ENCODE measurements at places on chromosomes 6 and 20.

GRCh38 chr6:125913864-125914351 lies 42.7 kb upstream of the HINT3 start:
- DNase-seq = no peak

GRCh38 chr6:130859161-130859867 lies 32.1 kb downstream of the SMLR1 start:
- DNase-seq = no peak

DNA sequence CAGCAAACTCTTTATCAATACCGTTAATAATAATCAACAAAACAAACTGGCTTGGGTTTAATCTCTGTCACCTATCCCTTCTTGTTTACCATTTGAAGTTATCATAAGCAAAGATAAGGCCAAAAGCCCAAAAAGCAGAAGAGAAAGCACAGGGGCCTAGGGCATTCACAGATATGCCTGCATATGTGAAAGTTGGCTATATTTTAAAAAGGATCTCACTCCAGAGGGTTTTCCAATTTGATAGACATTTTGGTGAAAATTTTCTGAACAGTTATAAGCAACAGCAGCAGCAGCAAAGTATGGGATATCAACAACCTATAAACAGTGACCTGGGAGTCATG lies 101.1 kb downstream of the ATXN1 start:
- DNase-seq = no peak

- DNase-seq = no peak
Observed at GRCh38 chr6:17484201-17484849, 90.9 kb downstream of the CAP2 start.

- DNase-seq = no peak
Observed at GRCh38 chr6:47456536-47456975, 21.0 kb upstream of the CD2AP start.

GRCh38 chr6:138428944-138429598 lies 25.0 kb downstream of the HEBP2 start:
- peak; percentile 23 for DNase-seq

GRCh38 chr6:131488780-131489179 lies 84.2 kb upstream of the ARG1 start:
- DNase-seq = no peak

DNA sequence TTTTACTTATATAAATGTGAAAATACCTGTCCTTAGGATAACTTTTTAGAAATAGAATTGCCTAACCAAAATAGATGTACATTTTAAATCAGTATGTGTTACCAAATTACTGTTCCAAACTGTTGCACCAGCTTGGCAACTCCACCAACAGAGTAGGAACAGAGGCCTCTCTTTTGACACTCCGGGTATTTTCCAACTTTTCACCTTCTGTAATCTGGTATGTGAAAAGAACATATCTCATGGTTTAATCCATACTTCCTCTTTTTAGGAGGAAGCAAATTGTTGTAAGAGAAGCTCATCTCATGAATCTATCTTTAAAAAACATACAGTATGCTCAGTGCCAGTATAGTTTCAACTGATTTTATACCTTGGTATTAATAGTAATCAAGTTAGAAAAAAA lies 24.9 kb downstream of the RNF144B start:
- no peak for DNase-seq
